ENCODE measurements at places on chromosomes 2 and 18.

DNA sequence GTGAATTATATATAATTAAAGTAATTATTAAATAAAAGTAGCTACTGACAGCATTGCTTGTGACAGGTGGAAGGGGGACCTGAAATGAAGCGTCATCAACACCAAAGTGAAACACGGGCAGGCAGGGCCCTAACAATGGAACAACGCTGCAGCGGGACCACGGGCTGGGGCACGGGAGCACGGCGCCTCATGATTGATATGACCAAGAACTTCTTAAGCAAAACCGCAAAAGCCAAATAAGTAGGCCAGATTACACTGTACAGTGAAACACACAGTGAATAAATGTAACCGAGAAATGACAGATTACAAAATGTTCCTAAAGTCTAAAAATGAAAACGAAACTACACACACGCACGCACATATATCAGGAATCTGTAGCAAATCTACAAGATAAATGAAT lies 81.4 kb downstream of the SNTG2 start:
- peak; percentile 13 for DNase-seq

DNA sequence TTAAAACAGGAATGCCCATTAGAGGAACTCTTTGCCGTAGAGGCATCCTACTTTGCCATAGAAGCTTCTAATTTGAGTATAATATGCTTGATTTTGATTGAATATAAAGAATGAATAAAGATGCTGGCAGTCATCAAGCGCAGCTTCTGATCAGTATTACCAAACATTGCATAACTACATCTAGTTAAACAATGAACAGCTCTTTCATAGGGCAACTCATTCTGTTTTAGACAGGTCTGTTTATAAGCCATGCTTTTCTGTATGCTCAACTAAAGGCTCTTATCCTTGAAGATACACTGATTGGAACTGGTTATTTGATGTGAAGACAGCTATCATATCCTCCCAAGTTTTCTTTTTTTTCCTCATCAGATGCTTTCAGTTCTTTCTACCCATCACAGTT lies 122.6 kb upstream of the FAM117B start:
- no peak for DNase-seq

DNA sequence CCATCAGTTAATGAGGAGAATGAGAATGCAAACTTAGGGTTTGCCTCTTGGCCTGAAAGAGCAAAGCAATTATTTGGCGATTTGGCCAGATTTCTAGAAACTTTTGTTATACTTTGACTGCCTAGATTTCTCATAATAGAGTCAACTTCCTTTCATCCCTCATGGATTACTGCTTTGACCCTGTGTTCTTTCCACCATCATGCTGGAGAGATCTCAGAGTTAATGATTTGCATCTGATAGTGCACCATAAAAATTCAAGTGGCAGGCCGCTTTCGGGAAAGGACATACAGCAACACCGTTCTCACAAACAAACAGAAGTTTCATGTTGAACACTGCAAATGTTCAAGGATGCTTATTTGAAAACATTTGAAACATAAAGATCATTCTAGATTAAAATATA lies 143.7 kb upstream of the ZFP36L2 start:
- no peak for DNase-seq

- DNase-seq: peak; percentile 66
Measured at GRCh38 chr18:48676756-48677368, 138.0 kb downstream of the CTIF start.

- DNase-seq: no peak
Measured at GRCh38 chr18:33716061-33716683, 138.2 kb downstream of the ASXL3 start.

- no peak for DNase-seq
Measured at GRCh38 chr2:207950063-207950760, 75.1 kb downstream of the PLEKHM3 start.

GRCh38 chr18:11658989-11659388 lies 30.1 kb upstream of the GNAL start:
- no peak for DNase-seq
